Stimulated activated CD8-positive, alpha-beta memory T cell treated with anti-CD3 and anti-CD28 coated beads, Interleukin-15, amount 100 ng/mL, for 48 hours (primary cell): ENCODE measurements at places on chromosomes 11 and 22.

GRCh38 chr22:36097880-36098279 lies 62.7 kb downstream of the APOL3 start:
- no peak for DNase-seq

DNA sequence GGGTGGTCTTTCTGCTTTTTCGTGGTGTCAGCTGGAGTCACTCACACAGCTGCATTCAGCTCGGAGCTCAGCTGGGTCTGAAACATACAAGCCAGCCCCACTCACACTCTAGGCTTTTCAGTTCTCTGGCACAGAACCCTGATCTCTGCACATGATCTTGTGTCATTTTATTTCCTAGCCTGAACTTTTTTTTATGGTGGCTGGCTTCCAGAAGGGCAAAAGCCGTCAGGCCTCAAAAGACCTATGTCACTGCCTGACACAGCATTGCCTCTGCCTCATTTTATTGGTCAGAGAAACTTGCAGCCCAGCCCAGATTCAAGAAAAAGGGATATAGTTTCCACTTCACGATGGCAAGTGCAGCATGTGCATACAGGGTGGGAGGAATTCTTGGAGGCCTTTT lies 117.8 kb downstream of the NTM start:
- no peak for DNase-seq

DNA sequence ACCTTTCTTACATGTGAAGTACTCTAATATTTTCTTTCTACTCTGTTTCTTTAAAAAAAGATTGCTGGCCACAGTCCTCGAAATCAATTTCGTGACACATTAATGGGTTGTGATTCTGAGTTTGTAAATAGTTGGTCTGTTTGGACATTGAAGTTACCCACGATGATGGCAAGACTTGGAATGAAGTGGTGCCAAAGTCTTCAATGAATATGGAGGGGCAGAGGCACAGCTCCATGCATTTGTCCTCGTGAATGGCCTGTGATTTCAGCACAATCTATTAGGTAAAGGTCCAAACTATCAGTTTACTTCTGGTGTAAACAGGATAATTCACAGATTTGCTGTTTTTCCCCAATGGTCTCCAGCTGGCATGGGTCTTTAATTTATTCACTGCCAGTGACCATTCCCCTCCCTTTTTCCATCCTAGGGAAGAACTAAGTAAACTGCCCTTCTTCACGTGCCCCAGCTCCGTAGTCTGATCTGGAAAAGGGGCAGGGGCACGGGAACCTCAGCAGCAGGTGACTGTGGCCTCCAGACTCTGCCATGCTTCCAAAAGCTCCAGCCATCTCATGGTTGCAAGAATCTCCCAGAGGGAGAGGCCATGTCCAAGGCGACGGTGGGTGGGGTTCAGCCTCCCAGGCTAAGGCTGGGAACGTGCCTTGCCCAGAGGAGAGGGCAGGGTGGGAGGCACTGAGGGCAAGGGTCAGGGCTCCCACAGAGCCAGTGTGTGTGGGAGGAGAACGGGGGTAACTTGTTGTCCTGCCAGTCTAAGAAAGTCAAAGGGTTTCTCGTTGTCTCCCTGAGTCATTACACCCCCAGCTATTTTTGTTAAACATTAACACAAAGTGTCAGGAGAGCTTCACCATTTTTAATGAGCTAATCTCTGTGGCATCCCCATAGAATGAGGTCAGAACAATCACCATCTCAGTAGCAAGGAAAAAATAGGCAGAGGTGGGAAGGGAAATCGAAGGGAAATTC lies 16.9 kb upstream of the PEX26 start:
- no peak for DNase-seq

GRCh38 chr11:96257036-96257435 lies 86.0 kb downstream of the MAML2 start:
- no peak for DNase-seq

DNA sequence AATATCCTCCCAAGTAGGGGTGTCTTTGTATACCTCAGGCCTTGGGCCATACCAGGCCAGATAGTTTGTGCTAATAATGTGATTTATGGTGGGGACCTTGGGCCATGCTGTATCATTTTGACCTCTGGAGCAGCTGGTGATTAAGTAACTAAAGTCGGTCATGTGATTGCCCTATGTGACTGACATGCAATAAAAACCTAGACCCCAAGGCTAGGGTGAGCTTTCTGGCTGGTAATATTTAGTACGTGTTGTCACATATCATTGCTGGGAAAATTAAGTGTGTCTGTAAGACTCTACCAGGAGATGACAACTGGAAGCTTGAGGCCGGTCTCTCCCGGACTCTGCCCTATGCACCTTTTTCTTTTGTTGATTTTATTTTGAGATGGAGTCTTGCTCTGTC lies 12.6 kb upstream of the TFIP11 start:
- no peak for DNase-seq

- no peak for DNase-seq
These were observed 1276.1 kb downstream of the LRRC4C start for GRCh38 chr11:40183073-40184064.

DNA sequence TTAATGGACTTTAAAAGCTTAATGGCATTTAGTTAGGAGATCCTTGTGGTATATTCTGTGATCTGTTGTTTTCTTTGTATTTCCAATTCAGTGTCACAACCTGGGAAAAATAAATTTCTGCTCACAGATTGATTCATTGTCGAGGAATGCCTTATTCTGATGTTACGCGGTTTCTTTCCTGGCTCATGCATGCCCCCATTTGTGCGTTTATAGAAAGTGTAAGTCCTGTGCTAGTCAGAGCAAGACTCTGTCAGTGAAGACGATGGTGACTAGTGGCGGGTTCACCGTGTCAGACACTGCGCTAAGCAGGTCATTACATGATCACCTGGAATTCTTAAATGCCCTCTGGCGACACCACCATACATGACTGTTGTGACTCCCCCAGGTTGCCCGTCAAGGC lies 169.4 kb downstream of the TBC1D22A start:
- no peak for DNase-seq
